ENCODE measurements at places on chromosomes 2 and 18.

GRCh38 chr18:56165601-56166355, 472.6 kb downstream of the TXNL1 start:
- DNase-seq = no peak

DNA sequence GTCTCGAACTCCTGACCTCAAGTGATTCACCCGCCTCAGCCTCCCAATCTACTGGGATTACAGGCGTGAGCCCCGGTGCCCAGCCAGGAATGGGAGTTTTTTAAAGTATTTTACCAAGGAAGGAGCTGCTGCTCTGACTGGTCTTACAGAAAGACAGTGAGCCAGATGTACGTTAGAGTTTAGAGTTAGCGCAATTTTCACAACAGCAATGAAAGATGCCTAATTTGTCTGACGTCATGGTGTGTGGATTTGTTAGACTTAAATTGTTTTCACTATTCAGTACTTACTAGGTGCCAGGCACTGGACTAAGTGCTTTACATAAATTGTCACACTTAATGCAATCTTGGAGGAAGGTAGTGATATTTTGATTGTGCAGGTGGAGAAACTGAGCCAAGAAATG, 12.4 kb upstream of the RPL37A start:
- no peak for DNase-seq

DNA sequence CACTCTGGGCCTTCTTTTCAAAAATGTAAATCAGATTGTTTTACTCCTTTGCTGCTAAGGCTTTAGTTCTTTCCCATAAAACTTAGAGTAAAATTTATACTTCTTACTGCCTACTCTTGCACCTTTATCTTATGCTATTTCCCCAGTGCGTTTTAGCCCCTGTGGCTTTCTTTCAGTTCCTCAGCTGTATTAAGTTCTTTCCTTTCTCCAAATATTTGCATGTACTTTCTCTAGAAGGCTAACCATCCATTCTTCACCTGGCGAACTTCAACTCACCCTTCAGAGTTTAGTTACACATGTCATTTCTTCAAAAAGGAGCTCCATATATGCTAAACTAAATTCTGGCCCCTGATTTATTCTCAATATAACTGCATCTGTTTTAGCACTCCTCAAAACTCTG, 160.7 kb downstream of the FSHR start:
- DNase-seq = no peak

DNA sequence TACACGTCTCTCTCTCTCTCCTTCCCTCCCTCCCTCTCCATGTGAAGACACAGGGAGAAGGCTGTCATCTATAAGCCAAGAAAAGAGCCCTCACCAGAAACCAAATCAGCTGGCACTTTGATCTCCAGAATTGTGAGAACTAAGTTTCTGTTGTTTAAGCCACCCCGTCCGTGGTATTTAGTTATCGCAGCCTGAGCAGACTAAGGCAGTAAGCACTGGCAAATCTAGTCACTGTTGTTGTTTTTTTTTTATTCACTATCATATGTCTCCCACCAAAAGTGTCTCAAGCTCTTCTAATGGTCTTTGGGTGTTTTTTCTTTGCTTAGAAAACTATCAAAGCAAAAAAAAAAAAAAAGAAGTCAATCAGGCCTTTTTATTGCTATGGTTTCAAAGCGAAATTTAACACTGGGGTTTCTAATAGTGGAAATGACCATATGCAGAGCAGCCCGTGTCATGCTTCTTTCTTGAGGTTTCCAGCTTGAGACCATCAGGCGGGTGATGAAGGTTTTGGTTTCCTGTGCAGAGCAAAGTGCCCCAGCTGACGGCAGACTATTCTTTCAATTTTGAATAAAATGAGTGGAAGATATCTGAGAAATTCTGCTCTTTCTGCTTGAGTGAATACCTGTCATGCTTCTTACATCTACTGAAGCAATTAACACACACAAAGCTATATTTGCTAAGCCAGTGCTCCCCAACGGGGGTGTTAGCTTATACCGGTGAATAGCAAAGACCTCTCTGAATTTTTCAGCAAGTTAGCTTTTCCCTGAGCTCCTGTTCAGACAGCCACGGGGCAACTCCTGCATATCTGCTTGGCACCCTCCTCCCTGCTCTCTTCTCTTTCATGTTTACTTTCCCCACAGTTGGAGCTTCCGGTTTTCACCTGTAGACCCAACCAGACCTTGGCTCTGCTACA, 394.1 kb upstream of the ATP5MC3 start:
- no peak for DNase-seq

- DNase-seq = peak; percentile 91
Measured at GRCh38 chr2:74553892-74554819, at the start of the genes DOK1 and LOXL3. TSS of gene DOK1 (plus strand) at chr2:74554720. CDS start at chr2:74554755, 35 bp downstream. TSS of gene LOXL3 (minus strand) at chr2:74553942. CDS start at chr2:74552634, 1,308 bp downstream.
